ENCODE measurements at places on chromosomes 3 and 15. TPM values are rescaled to one million over a fixed set of nuclear protein-coding genes. Genes with fewer than 3 reads are reported as not detected.
A peak's percentile ranks its signal among the peaks of the same experiment; 100 is the strongest.

- H3K27me3 ChIP-seq: no peaks in the 10 kb centered on the region
- no peak overlapping the region for H3K27ac ChIP-seq
- no peak overlapping the region for H3K4me3 ChIP-seq
- no peak for DNase-seq
- H3K36me3 ChIP-seq: no peaks in the 10 kb centered on the region
Measured at GRCh38 chr3:141452045-141452444, 34.8 kb upstream of the RASA2 start.

- H3K4me1 ChIP-seq: no peaks in the 10 kb centered on the region
- no peak overlapping the region for H3K4me3 ChIP-seq
- DNase-seq: no peak
- H3K36me3 ChIP-seq: no peaks in the 10 kb centered on the region
- no peaks in the 10 kb centered on the region for H3K27me3 ChIP-seq
Measured at GRCh38 chr3:70383360-70383831, 71.0 kb upstream of the MDFIC2 start.

GRCh38 chr3:122661633-122662032 lies 19.0 kb upstream of the PARP14 start:
- H3K4me1 ChIP-seq: no peaks in the 10 kb centered on the region
- DNase-seq: no peak
- no peak overlapping the region for H3K27ac ChIP-seq
- no peaks in the 10 kb centered on the region for H3K36me3 ChIP-seq
- H3K4me3 ChIP-seq: no peak overlapping the region
- no peaks in the 10 kb centered on the region for H3K27me3 ChIP-seq

GRCh38 chr3:53243165-53243564 lies 12.7 kb downstream of the TKT start:
- no peak overlapping the region for H3K4me3 ChIP-seq
- no peaks in the 10 kb centered on the region for H3K27me3 ChIP-seq
- peak overlapping the region; percentile 75 for H3K27ac ChIP-seq
- H3K4me1 ChIP-seq: peaks cover 64% of the 10 kb centered on the region

GRCh38 chr3:47578691-47579632 lies at the start of gene CSPG5:
Gene CSPG5 (minus strand): TSS chr3:47578865. CDS start chr3:47578693, 172 bp downstream.
- no peak within 1 kb of the TSS for H3K27ac ChIP-seq
- H3K27me3 ChIP-seq: no peaks in the 10 kb centered on the region
- peak within 1 kb of the TSS; percentile 72 for H3K4me3 ChIP-seq
- H3K36me3 ChIP-seq: no peaks in the 10 kb centered on the region

GRCh38 chr3:177561365-177561764 lies 364.1 kb upstream of the TBL1XR1 start:
- DNase-seq: no peak
- H3K4me3 ChIP-seq: no peak overlapping the region
- no peak overlapping the region for H3K27ac ChIP-seq
- H3K36me3 ChIP-seq: no peaks in the 10 kb centered on the region

DNA sequence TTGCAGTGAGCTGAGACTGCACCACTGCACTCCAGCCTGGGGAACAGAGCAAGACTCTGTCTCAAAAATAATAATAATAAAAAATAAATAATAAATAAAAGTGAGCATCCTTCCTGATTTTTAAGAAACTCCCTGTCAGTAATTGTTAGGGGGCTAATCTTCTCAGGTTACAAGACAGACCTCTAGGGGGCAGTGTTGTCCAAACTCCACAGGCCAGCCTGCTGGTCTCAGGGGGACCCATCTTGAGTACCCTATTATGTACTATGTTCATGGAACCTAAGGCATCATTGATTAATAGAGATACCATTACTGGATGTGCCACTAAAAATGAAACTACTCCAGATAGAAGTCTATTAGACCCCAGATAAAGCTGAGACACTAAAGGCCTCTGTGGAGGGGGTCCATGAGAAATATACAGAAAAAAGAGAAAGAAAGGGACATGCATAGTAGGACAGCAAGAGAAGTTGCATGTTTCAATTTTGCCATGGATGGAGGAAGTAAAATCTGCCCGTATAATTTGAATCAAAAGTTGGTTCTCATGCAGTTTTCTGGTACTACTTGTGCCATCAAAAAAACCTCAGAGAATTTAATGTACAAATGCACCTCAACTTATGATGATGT lies 85.5 kb upstream of the CDV3 start:
- H3K36me3 ChIP-seq: no peaks in the 10 kb centered on the region
- no peaks in the 10 kb centered on the region for H3K4me1 ChIP-seq
- no peak overlapping the region for H3K4me3 ChIP-seq
- H3K27me3 ChIP-seq: no peaks in the 10 kb centered on the region
- H3K27ac ChIP-seq: no peak overlapping the region

DNA sequence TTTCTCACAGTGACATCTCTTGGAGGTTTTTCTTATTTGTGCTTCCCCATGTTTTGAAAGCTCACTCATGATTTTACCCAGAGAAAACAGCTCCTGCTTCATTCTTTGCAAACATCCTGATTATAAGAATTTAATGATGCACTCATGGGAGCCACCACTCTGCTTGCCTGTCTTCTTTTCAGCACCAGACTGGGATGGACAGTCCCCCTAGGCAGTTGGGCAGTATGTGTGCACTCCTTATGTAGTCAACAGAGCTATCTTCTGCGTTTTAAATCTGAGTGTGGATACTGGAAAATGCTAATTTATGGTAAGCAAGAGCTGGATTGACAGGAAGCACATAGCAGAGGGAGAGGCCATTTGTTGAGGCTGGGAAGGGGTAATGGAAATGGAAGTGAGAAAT lies 276.1 kb downstream of the AGBL1 start:
- H3K27me3 ChIP-seq: no peaks in the 10 kb centered on the region
- H3K4me1 ChIP-seq: no peaks in the 10 kb centered on the region
- no peak for DNase-seq
- H3K36me3 ChIP-seq: no peaks in the 10 kb centered on the region
- no peak overlapping the region for H3K27ac ChIP-seq

DNA sequence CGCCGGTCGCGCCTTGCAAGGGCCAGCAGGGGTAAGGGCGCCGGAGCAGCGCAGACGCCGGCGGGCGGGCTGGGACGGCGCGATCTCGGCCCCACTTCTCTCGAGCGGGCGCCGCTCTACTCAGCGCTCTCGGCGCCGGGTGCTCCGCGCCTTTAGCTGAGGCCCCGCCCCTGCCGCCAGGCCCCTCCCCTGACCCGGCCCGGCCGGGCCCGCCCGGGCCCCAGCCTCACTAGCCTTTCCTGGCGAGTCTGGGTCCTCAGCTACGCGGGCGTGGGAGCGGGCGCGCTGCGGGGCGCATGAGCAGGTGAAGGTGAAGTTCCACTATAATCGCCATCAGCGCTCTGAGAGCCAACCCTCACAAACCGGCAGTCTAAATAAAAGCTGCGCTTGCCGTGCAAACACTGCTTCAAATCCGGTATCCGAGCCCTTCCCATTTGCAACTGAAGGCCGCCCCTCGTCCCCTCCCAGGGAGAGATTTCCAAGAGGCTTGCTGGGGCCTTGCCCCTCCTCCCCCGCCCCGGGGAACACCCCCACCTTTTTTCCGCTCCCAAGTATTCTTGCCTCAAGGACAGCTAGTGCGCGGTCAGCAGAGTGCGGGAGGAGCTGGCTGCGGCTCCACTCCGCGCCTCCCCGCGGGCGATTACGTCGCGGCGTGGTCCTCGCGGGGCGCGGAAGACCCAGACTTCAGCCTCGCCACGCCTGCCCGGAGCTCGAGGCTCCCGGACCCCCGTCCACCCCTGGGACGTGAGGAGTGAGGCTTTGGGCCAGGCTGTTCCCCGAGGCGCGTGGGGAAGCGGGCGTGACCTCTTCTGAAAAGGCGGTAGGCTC lies at the start of gene RPP25:
Gene RPP25 (minus strand): TSS at position 125 of the 828 bp plus-strand sequence. CDS start 189 bp downstream, outside the sequence.
- H3K27ac ChIP-seq: peak within 1 kb of the TSS; percentile 60
- peak; percentile 84 for DNase-seq
- peaks cover 29% of the 10 kb centered on the region for H3K4me1 ChIP-seq
- H3K36me3 ChIP-seq: no peaks in the 10 kb centered on the region
- peak within 1 kb of the TSS; percentile 72 for H3K4me3 ChIP-seq

DNA sequence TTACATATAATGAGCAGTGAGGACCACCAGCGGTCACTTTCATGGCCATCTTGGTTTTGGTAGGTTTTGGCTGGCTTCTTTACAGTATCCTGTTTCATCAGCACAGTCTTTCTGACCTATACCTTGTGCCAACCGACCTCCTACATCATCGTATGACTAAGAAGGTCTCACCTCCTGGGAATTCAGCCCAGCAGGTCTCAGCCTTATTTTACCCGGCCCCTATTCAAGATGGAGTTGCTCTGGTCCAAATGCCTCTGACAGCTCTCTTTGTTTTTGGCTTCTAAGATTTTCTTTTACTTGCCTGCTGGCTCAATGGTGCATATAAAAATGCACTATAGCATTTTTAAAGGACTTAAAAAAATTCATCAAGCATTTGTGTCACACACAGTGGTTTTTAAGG lies 3.2 kb upstream of the MME start:
- no peaks in the 10 kb centered on the region for H3K27me3 ChIP-seq
- H3K4me3 ChIP-seq: no peak overlapping the region
- H3K36me3 ChIP-seq: no peaks in the 10 kb centered on the region
- DNase-seq: no peak

- no peaks in the 10 kb centered on the region for H3K36me3 ChIP-seq
- no peak overlapping the region for H3K27ac ChIP-seq
- H3K4me3 ChIP-seq: peak overlapping the region; percentile 56
- H3K4me1 ChIP-seq: peaks cover 4% of the 10 kb centered on the region
- peaks cover 56% of the 10 kb centered on the region for H3K27me3 ChIP-seq
Measured at GRCh38 chr15:59997070-59997701, 6.9 kb upstream of the FOXB1 start.

DNA sequence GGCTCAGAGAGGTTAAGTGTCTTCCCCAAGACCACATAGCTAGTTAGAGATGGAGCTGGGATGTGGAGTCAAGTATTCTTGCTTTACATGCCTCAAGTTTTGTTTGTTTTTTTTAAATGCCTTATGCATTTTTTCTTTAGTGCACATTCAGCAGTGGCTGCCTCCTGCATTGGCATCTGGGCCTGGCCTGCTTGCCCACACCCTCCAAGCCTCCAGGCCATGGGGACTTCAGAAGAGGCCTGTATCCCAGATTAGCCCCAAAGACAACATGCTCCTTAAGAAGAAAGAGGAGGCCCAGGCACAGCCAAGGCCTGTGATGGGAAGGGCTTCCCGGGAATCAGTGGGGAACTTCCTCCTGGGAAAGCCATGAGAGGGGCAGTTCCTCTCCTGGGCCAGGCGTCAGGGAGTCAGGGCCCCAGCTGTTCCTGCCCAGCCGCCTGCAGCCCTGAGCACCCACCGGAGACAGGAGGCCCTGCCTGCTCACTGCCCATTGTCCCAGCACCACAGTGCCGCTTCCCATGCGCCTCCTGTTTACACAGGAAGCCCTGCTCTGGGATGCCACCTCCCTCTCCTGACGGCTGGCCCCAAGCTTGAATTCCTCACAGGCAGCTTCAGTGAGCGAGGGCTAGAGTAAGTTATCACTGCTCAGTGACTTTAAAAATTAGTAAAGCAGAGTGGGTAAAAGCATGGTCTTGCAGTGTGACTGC lies 16.0 kb downstream of the FOXL2NB start:
- no peak overlapping the region for H3K4me3 ChIP-seq
- no peak for DNase-seq
- H3K27me3 ChIP-seq: no peaks in the 10 kb centered on the region
- no peaks in the 10 kb centered on the region for H3K4me1 ChIP-seq

GRCh38 chr3:156727519-156728205 lies 53.3 kb downstream of the TIPARP start:
- no peak overlapping the region for H3K27ac ChIP-seq
- H3K4me3 ChIP-seq: no peak overlapping the region
- H3K36me3 ChIP-seq: no peaks in the 10 kb centered on the region
- no peaks in the 10 kb centered on the region for H3K27me3 ChIP-seq
- H3K4me1 ChIP-seq: no peaks in the 10 kb centered on the region

GRCh38 chr3:14458434-14459275 lies 56.2 kb downstream of the SLC6A6 start:
- H3K36me3 ChIP-seq: peaks cover 69% of the 10 kb centered on the region
- H3K27me3 ChIP-seq: no peaks in the 10 kb centered on the region
- peaks cover 44% of the 10 kb centered on the region for H3K4me1 ChIP-seq
- H3K27ac ChIP-seq: no peak overlapping the region
- no peak overlapping the region for H3K4me3 ChIP-seq
- DNase-seq: no peak

DNA sequence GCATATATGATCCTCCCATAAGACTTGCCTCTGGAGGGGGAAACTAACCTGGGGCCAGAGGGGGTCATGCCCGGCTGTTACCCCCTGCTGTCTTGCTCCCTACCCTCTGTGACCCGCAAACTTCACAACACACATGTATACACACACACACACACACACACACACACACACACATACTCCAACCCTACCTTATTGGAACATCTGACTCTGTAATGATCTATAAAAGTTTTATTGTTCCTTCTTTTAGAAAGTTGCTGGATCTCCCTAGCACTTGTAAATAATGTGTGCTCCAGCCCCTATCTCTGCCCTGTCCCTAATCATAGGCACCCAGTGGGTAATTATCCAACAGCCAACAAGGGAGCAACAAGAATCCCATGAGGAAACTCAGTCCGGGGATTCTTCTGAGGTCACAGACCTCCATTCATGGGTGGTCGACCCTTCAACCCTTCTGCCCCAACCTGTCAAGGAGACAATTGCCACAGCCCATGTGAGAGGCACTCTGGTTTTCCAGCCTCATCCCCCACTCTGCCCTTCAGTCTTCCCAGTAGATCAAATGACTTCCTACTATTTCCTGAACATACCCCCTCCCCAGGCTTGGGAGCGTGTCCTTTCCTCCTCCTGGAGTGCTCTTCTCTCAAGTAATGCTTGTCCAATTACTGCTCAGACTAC lies 14.0 kb upstream of the TPM1 start:
- no peak overlapping the region for H3K4me3 ChIP-seq
- no peaks in the 10 kb centered on the region for H3K4me1 ChIP-seq
- DNase-seq: no peak
- H3K27ac ChIP-seq: no peak overlapping the region
- no peaks in the 10 kb centered on the region for H3K27me3 ChIP-seq

GRCh38 chr3:71251156-71251775 lies 332.3 kb downstream of the FOXP1 start:
- H3K27ac ChIP-seq: no peak overlapping the region
- no peak for DNase-seq
- H3K4me3 ChIP-seq: no peak overlapping the region
- H3K27me3 ChIP-seq: no peaks in the 10 kb centered on the region
- no peaks in the 10 kb centered on the region for H3K36me3 ChIP-seq
- H3K4me1 ChIP-seq: peaks cover 10% of the 10 kb centered on the region

DNA sequence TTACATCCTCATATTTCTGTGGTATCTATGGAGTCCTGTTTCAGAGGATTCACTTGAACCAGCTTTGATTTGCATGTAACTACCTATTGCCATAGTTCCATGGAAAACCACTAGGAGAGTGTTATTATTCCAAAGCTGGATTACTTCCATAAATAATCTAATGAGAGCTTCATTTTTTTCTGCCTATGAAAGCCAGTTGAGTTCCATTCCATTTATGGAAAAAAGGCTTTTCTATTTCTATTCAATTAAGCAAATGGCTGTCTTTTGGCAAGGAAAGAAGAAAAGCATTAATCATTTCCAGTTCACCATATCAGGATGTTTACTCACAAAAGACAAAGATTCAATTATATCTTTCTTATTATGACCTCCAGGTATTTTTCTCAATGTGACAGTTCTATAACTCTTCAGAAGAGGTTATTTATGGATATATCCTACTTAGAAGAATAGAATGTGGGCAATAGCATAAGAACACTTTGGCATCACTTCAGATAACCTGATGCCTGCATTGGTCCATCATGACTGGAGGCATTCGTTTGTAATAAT lies 259.9 kb upstream of the ZPLD1 start:
- H3K36me3 ChIP-seq: no peaks in the 10 kb centered on the region
- H3K4me1 ChIP-seq: no peaks in the 10 kb centered on the region
- H3K27ac ChIP-seq: no peak overlapping the region
- no peak for DNase-seq
- H3K4me3 ChIP-seq: no peak overlapping the region
- no peaks in the 10 kb centered on the region for H3K27me3 ChIP-seq

The IRAK2 gene
- total RNA-seq: 16.7 TPM

The PXK gene
- total RNA-seq: 16.7 TPM

The CYP8B1 gene
- not detected for total RNA-seq

The SLC28A2 gene
- total RNA-seq: not detected

The RETNLB gene
- total RNA-seq: not detected

The RTP1 gene
- not detected for total RNA-seq

The LRRIQ4 gene
- total RNA-seq: not detected

The PLS1 gene
- 0.25 TPM for total RNA-seq
